ENCODE measurements at places on chromosomes 2 and 18. TPM values are rescaled to one million over a fixed set of nuclear protein-coding genes. Genes with fewer than 3 reads are reported as not detected.

CHN1 gene
- 16.8 TPM for total RNA-seq

GRCh38 chr2:225948903-225949302 is 549.4 kb downstream of the NYAP2 start:
- DNase-seq, result no peak

GRCh38 chr2:151156431-151156830 is 105.2 kb downstream of the RBM43 start:
- no peak for DNase-seq

DNA sequence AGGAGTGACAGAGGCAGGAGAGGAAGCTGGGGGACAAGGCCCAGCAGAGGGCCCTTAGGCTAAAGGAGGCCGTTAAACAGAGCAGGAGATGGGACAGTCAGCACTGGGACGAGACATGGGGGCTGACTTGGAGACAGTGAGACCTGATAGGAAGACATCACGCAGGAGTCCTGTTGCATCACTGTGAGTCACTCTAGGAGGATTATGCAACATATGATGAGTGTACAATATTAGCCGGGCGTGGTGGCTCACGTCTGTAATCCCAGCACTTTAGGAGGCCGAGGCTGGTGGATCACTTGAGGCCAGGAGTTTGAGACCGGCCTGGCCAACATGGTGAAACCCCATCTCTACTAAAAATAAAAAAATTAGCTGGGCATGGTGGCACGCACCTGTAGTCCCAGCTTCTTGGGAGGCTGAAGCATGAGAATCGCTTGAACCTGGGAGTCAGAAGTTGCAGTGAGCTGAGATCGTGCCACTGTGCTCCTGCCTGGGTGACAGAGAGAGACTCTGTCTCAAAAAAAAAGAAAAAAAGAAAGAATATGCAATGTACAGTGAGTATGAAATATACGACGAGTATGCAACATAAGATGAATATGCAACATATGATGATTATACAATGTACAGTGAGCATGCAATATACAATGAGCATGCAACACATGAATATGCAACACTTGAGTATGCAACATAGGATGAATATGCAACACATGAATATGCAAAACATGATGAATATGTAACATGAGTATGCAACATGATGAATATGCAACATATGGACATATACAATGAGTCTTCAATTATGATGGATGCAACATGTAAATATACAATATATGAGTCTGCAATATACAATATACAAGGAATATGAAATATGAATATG is 83.3 kb upstream of the ID2 start:
- peak; percentile 61 for DNase-seq

GRCh38 chr2:3493615-3494007 is 25.7 kb downstream of the ADI1 start:
- no peak for DNase-seq
